ENCODE measurements at places on chromosomes 16 and 17. TPM values are rescaled to one million over a fixed set of nuclear protein-coding genes. Genes with fewer than 3 reads are reported as not detected.

The KRTAP9-1 gene
- total RNA-seq: not detected

The KCNJ12 gene
- 4.1 TPM for total RNA-seq

- no peak for DNase-seq
Observed at GRCh38 chr16:15855704-15856003, 1.2 kb downstream of the MYH11 start.

GRCh38 chr16:77579351-77579891 lies 142.9 kb upstream of the NUDT7 start:
- no peak for DNase-seq

GRCh38 chr16:20905576-20905975 lies 5.0 kb downstream of the LYRM1 start:
- DNase-seq: no peak

DNA sequence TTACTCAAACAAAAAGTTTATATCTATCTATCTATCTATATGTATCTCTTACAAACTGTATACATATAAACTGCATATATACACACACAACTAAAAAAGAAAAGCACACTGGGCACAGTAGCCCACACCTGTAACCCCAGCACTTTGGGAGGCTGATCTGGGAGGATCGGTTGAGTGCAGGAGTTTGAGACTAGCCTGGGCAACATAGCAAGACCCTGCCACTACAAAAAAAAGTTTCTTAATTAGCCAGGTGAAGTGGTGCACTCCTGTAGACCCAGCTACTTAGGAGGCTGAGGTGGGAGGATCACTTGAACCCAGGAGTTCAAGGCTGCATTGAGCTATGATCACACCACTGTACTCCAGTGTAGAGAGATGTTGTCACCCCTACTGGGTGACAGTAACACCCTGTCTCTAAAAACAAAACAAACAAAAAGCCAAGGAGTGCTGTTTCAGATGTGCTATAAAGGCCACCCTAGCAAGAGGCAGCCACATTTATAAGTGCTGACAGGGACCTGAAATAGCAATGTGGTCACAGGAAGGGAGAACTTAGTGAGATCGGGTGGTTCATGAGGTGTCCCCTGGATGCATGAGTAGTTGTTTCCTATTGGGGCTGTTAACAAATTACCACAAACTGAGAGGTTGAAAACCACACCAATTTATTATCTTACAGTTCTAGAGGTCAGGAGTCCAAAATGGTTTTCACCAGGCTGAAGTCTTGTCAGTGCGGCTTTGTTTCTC lies 4.8 kb downstream of the CD2BP2 start:
- no peak for DNase-seq

DNA sequence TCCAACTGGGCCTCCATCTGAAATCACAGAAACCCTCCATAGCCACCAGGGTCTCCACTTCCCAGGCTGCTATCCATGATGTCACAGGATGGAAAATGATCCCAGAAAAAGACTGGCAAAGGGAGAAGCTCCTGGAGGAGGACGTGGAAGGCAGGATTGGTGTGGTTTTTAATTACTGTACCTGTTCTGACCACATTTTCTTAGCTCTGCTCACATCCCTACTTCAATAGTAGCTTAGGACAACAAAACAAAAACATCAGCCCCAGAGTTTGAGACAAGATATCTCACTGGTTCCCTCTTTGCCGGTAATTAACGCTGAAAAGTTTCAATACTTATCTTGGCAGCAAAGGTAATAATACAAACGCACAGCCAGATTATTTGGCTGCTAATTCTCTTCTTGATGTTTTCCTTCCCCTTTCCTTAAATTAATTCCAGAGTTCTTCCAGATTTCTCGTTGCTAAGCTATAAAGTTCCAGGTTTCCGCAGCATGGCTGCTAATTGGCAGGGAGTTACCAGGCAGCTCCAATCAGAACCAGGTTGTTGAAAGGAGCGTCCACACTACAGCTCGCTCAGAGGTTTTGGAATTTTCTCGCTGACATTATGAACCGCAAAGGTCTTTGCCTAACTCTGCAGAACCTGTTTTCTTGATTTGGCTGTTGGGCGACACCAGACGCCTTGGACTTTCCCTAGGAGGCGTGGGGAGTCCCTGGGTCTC lies 263.4 kb downstream of the MRTFB start:
- DNase-seq: no peak

DNA sequence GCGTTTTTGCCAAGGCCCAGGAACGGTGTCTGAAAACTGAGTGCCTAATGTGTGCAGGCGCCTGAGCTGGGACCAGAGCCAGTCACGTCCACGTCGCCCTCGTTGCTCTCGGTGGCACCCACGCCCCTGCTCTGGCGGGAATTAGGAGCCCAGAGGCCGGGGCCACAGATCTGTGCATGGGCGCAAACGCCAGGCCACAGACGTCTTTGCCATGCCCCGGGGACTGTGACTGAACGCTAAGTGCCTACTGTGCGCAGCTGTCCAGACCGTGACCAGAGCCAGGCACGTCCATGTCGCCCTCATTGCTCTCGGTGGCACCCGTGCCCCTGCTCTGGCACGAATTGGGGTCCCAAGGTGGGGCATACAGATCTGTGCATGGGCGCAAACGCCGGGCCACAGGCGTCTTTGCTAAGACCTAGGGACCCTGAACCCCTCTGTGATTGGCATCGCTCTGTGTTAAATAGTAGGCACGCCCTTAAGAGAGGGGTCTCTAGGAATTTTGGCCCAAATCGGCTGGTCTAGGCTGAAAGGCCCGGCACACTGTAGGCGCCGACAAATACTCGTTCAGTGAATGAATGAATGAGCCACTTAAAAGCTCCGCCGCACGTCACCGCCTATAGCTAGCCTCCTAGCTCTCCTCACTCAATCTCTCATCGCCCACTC lies 827 bp upstream of the UBALD1 start:
- DNase-seq: no peak

DNA sequence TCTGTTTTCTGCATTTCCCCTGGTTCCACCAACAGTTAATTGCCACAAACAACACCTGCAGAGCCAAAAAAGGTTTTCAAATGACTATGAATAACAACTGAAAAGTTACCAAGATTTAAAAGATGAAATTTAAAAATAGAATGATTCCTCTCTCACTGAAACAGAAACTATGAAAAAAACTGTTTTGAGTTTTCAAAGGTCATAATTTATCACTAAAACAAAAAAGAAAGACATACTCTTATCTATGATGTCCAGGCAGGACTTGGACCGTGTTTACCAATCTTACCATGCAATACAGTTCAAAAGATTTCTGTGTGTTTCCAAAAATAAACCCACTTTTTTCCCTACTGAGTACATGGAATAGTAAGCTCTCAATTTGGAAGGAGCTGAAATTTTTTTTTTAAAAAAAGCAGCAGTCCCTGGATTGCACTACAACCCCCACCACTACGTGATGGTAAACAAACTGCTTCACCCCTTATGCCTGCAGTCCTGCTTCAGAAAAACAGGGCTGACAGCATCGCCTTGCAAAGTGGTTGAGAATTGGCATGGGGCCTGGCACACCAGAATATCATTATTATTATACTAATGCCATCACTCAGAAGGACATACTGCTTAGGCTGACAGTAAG lies 8.5 kb downstream of the TXNDC11 start:
- no peak for DNase-seq

DNA sequence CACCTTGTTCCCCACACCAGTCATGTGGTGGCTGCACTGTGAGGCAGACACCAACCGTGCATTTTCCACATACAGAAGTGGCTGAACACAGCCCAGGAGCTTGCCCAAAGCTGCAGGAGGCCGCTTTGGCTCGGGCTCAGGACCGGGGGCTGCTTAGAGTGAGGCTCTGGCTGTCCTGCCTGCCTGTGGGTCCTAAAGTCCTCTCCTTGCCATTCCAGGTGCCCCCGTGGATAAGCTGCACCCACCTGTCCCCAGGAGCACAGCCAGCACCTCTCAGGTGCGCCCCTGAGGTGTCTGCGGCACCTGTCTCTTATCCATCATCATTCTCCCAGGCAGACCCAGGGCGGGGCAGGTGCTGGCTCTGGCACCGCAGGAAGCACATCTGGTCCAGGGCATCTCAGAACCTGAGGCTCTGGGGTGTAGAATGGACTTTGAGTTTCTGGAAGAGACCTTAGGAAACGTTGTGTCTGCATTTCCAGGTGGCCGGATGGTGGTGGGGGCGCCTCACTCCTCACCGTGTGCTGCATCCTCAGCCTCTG lies 180.5 kb upstream of the ZNF469 start:
- DNase-seq: no peak

GRCh38 chr17:52604105-52604504 lies 445.6 kb upstream of the CA10 start:
- no peak for DNase-seq
